ENCODE measurements at places on chromosomes 3 and 15.

DNA sequence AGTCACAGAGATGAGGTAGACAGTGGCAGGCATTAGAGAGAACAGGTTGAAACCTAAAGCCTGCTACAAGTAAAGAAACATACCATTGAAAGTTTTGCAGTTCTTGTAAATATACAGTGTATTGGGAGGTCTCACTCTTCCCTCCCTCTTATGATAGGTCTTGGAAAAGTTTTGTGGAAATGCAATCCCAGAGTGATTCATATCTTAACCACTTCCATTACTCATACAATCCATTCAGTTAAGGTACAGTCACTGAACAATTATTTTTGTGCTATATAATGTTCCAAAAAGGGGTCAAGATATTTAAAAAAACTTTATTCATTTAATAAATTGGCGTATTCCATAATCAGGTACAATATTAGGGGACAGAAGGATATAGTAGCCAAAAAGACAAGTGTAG, 737.7 kb upstream of the ALCAM start:
- DNase-seq = no peak

DNA sequence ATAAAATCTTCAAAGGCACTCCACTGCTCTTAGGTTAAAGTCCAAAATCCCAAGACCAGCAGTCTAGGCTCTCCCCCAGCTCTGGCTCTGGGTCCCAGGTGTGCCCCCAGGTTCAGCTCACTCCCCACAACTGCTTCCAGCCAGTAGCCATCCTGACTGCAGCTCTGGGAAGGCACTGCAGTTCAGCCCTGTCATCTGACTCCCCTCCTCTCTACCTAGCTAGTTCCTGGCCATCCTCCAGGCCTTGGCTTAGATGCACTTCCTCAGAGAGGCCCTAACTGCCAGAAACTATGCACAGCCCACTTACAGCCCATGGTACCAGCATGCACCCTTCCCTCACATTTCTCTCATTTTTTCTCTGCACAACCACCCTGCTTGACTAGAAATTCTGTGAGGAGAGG, 25.5 kb downstream of the TBC1D2B start:
- no peak for DNase-seq

DNA sequence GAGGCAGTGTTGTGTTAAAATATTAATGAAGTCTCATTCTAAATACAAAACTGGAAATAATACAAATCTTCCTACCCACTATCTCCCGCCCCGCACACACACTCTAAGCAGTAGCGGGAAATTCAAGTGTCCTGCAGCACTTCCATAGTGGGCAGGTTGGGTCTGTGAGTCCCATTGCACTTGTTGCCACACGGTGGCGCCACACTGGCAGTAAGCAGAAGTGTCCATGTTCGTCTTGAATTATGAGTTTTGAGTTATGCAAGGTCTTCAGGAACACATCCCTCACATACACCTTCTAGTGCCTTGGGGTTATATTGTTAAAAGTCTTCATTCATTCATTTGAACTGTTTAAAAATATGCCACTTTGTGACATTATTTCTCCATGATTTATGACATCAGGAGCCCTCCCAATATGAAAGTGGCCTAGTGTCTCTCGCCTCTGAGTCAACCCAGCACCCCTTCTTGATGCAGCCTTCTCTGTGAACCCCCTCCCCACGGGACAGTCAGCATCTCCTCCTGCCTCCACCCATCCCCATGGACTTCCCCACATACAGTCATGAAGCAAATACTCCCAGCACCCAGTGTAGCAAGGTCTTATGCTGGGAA, 17.6 kb upstream of the CCDC174 start:
- DNase-seq = peak; percentile 24

DNA sequence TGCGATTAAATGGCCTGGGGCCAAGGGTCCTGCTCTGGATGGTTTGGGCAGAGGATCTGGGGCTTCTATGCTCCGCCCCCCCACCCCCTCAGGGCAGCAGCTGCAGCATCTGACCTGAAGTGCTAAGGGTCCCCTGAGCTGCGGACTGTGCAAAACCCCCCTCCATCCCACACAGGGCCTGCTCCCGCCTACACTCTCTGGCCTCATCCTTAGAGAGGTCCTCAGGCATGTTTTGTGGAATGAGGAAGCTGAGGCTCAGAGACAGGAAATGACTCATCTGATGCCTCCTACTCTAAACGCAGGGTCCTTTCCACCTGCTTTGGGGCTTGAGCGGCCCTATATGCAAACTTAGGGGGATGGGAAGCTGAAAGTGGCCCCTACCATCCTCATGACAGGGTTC, 59.5 kb upstream of the CTSH start:
- DNase-seq = no peak

DNA sequence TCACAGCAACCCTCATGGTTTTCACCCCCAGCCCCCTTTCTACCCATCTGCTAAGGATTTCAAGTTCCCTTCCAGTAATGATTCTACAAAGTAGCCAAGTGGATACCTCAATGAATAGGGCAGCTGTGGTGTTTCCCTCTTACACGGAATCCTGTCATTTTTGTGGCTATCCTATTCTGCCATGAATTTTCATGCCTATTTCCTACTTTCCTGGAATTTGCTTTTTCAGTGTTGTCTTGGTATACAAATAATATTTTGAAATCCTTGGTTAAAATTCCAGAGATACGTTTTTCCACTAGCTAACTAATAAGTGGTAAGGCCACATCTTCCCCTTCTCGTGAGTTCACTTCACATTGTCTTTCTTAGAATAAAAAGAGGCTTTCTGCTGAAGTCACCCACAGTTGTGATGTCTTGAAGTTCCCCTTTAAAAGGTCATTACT, 7.5 kb downstream of the ADPRH start:
- no peak for DNase-seq

- DNase-seq = no peak
These were observed 39.6 kb downstream of the KLF13 start for GRCh38 chr15:31366169-31366734.

- DNase-seq = no peak
These were observed 169.9 kb downstream of the SHQ1 start for GRCh38 chr3:72678380-72678779.

DNA sequence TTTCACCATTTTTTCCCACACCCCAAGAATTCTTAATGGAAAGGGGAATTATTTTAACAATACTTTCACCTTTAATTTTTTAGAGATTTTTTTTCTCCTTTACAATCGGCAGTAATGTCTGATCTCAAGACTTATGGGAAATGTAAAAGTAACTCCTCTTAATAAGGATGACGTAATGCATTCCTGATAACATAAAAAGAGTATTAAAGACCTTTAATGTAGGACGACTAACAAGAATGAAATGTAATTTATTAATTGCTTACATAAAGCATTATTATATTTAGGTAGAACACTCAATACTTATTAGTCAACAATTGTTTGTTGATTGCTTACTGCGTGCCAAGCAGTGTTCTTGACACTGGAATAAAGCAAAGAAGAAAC, 416.8 kb upstream of the NAALADL2 start:
- DNase-seq = no peak

GRCh38 chr15:39213385-39213840, 367.5 kb upstream of the THBS1 start:
- no peak for DNase-seq

- no peak for DNase-seq
These were observed 1273.6 kb upstream of the GBE1 start for GRCh38 chr3:83034806-83035703.

- DNase-seq = no peak
These were observed 60.2 kb downstream of the CORO2B start for GRCh38 chr15:68638953-68639515.

DNA sequence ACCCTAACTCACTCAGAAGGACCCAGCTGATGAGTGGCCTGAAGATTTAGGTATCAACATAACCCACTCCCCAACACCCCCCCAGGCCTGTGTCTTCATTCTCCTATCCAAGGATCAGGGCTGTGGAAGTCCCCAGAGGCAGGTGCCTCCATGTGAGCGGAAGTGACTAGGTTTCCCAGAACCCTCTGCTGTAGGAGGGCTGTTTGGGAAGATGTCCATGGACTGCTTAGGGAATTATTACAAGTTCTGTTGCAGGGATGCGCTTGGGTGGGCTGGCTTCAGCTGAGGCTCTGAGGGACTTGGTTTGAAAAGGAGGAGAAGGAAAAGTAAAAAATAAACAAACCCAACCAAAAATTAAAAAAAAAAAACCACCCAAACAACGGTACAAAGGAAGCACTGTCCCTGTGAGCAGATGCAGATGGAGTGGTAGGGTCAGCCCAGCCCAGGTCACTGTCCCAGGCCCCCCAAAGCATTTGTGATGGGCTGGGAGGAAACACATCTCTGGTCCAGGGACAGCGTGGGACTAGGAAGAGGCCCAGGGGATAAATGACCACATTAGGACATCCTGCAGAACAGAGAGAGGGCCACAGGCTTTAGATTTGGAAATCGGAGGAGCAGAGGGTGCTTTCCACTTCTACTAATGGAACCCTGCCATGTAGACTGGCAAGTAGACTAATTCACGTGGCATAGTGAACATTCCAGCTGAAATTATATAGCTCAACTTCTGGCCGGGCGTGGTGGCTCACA, 12.2 kb upstream of the APOD start:
- no peak for DNase-seq

GRCh38 chr3:186790261-186790981, 7.0 kb downstream of the EIF4A2 start:
- peak; percentile 12 for DNase-seq

- DNase-seq = no peak
These were observed 181.0 kb upstream of the CBLB start for GRCh38 chr3:106049821-106050220.

- DNase-seq = no peak
These were observed 158.6 kb upstream of the NR2F2 start for GRCh38 chr15:96171853-96172296.

- no peak for DNase-seq
These were observed 44.7 kb downstream of the MYO1E start for GRCh38 chr15:59327942-59328341.

GRCh38 chr3:36461597-36461996, 81.3 kb downstream of the STAC start:
- DNase-seq = no peak

- DNase-seq = no peak
These were observed 8.6 kb upstream of the MAP2K5 start for GRCh38 chr15:67533873-67534272.

DNA sequence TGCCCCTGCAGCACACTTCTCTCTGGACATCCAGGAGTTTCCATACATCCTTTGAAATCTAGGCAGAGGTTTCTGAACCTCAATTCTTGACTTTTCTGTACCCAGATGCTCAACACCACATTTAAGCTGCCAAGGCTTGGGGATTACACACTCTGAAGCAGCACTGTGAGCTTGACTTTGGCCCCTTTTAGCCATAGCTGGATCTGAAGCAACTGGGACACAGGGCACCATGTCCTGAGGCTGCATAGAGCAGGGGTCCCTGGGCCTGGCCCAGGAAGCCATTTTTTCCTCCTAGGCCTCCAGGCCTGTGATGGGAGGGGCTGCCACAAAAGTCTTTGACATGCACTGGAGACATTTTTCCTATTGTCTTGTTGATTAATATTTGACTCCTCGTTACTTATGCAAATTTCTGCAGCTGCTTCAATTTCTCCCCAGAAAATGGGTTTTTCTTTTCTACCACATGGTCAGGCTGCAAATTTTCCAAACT, 694.0 kb downstream of the DIPK2A start:
- DNase-seq = no peak

- no peak for DNase-seq
These were observed 89.3 kb downstream of the LRIG1 start for GRCh38 chr3:66411474-66411873.

- DNase-seq = no peak
These were observed 19.5 kb upstream of the BSN start for GRCh38 chr3:49534581-49535441.

GRCh38 chr15:78255421-78256043, 8.8 kb upstream of the DNAJA4 start:
- DNase-seq = no peak

GRCh38 chr3:64107190-64107589, 83.9 kb upstream of the PSMD6 start:
- DNase-seq = no peak

- DNase-seq = no peak
These were observed 965 bp upstream of the CRBN start for GRCh38 chr3:3180456-3180855.

DNA sequence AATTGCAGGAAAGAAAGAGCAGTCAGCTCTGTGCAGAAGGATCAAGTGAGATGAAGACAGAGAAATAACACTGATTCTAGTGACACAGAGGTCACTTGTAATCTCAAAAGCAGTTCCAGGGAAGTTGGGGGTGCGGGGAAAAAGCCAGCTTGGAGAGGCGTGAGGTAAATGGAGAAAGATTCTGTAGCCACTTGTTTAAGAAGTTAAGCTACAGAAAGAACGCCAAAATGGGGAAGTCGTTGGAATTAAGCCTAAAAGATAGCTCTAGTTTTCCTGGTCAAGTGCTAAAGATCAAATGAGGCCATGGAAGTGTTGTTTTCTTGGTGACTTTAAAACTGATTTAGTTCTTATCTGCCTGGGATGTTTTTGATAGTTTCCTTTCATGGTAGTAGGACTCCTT, 152.0 kb downstream of the GREM1 start:
- DNase-seq = no peak

GRCh38 chr3:160343132-160343531, 55.9 kb downstream of the IFT80 start:
- DNase-seq = no peak

DNA sequence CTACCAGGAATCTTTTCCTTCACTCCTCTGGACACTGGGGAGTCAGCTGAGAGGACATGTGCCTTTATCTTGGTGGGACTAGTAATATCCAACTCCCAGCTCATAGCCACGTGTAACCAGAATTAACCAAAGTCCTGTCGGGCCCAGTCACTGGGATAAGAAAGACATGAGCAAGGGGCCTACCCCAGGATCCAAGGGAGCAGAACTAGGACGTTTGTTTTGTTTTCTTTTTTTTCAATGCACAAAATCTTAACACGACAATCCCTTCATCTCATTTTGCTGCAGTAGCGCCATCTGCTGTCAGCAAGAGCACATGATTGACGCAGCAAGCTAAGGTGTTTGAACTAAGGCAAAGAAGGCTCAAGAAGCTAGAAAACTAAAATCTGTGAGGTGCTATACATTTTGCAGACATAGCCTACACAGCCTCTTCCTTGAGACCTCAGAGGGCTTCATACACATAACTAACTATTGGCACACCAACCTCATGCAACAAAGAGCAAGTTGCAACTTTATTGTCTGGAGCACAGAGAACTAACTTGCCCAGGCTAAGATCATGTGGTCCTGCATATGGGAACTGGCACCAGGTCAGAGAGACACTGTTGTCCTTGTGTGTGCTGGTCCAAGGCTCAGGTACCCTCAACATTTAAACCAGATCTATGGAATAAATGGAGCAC, 43.6 kb downstream of the RLBP1 start:
- peak; percentile 23 for DNase-seq

DNA sequence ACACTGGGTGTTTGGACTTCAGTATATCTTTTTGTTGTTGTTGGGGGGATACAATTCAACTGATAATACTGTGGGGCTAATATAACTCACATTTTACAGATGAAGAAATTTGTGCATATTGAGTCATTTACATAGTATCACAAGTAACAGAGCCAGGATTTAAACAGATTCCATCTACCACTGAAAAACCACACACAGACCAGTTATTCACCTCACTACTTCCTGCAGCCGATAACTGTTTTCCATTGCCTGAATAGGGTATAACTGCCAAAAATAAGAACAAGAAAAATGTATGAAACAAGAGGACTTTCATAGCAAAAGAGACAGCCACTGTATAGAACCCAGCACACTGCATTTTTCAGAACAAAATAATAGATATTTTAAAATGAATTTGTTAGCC, 215.8 kb upstream of the CNTN6 start:
- no peak for DNase-seq

GRCh38 chr3:141368062-141368924, at the start of gene ZBTB38:
ZBTB38 (plus strand) TSS chr3:141368504; CDS start chr3:141442389, 73,885 bp downstream.
- no peak for DNase-seq
